NCI-H2081 (cell line): ENCODE measurements at places on chromosomes 16 and 17.
A peak's percentile ranks its signal among the peaks of the same experiment; 100 is the strongest.

DNA sequence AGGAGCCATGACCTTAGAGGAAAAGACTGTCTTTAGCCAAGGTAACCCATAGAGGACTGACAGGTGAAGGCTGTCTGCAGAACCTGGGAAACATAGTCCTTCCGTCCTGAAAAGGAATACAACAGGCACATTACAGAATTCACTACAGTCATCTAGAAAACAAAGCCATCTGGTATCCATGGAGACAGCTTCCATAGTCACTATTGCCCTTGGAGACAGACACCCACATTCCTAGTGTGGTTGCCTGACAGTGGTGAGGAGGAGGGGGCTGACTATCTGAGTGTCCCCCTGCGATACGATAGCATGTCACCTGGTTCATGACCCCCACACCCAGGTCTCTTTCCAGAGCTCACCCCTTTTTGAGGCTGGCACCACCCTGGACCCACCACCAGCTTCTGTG lies 254.7 kb downstream of the CDH13 start:
- DNase-seq: no peak

GRCh38 chr17:36972186-36972700 lies 23.5 kb downstream of the AATF start:
- DNase-seq: no peak

- DNase-seq: no peak
Measured at GRCh38 chr16:3858801-3859200, 21.7 kb downstream of the CREBBP start.

- DNase-seq: peak; percentile 15
Measured at GRCh38 chr17:56867948-56868376, 34.0 kb downstream of the DGKE start.
